Stimulated activated CD4-positive, alpha-beta T cell treated with anti-CD3 and anti-CD28 coated beads, Interleukin-12 subunit alpha, Interleukin-12 subunit beta, amount 100 ng/mL, for 48 hours (primary cell): ENCODE measurements at places on chromosomes 5 and 9.

DNA sequence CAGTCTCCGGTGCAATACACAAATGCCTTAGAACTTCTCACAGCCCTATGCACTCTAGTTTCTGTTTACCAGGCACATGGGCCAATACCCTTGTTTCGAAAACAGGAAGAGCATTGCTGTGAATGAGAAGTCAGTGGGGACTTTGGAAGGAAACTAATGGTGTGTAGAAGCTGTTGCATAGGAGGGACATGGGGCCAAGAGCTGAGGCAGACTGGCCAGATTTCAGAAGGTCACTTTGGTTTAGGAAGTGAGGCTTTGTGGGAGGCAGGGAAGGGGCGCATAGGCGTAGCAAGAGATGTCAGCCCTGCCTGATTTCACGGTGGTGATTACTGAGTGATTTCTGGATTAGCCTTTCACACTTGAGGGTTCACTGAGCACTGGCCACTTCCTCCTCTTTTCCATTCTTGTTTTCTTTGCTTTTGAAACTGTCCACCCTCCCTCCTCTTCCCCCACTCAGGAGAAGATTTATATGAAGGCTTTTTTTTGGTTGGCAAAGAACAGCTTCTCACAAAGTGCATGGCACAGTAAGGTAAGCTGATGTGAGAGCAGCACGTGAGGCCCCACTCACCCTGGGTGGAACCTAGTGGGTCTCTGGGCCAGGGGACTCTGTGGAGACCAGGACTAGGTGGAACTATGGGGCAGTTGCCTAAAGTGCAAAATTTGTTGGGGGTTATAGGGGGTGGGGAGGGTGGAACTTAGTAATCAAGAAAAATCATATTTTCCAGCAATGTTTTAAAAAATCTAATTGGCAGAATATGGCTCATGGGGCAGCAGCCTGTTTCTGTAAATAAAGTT lies 6.1 kb upstream of the TMEM252 start:
- DNase-seq, result no peak

- no peak for DNase-seq
Measured at GRCh38 chr5:151132963-151133362, 24.6 kb downstream of the ANXA6 start.

GRCh38 chr9:131517761-131518190 lies 13.3 kb downstream of the UCK1 start:
- no peak for DNase-seq

GRCh38 chr5:55929020-55929799 lies 65.6 kb downstream of the IL6ST start:
- no peak for DNase-seq

DNA sequence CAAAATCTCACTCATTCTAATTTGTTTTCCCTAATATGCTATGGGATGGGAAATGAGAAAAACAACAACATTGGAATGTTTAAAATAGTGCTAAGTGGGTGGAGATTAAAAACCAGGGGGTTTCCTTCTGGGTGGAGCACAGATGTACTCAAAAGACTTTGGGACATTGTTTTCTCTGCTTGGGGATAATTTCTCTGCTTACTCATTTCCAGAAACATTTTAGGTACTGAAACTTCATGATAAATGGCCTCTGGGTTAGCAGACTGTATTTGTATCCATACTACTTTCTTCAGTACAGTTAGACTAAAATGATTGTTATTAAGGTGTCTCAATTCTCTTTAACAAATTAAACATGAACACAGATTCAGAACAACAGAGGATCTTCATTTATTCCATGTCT lies 17.4 kb downstream of the ELOVL7 start:
- DNase-seq, result no peak

DNA sequence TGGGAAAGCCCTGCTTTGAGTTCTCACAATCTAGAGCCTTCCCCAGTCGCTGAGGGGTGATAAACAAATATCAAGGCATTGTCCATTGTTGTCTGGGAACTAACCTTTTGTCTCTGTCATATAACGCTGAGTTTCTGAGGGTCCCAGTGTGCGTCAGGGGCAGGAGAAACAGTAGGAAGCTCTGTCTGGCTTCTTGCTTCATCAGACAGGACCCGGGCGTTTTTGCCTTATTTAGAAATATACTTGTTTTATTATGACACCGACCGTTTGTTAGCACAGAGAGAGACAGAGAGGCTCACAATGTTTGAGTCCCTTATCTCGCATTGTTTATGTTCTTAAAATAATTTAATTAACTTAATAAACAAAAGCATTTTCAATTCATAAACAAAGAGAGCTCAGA lies 204.9 kb upstream of the GAS1 start:
- no peak for DNase-seq
